ENCODE measurements at places on chromosomes 2 and 18.

GRCh38 chr2:85601771-85602475 is 575 bp downstream of the TMEM150A start:
- no peak for DNase-seq

DNA sequence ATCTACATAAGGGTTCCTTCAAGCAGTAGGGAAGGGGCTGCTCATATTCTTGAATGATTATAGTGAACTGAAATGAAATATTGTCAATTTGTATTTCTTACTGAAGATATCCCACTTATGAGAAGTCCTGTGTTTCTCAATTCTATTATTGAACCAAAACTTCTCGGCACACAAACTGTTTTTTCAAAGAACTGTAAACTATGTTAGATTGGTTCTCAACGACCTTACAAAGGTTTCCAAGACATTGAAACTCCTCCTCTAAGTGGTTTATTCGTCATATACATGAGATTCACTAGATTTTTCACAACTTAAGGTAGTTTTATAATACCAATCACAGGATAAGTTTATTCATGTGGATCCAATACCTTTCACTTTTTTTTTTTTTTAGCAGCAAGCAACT is 1.4 kb downstream of the CCL20 start:
- DNase-seq: no peak

DNA sequence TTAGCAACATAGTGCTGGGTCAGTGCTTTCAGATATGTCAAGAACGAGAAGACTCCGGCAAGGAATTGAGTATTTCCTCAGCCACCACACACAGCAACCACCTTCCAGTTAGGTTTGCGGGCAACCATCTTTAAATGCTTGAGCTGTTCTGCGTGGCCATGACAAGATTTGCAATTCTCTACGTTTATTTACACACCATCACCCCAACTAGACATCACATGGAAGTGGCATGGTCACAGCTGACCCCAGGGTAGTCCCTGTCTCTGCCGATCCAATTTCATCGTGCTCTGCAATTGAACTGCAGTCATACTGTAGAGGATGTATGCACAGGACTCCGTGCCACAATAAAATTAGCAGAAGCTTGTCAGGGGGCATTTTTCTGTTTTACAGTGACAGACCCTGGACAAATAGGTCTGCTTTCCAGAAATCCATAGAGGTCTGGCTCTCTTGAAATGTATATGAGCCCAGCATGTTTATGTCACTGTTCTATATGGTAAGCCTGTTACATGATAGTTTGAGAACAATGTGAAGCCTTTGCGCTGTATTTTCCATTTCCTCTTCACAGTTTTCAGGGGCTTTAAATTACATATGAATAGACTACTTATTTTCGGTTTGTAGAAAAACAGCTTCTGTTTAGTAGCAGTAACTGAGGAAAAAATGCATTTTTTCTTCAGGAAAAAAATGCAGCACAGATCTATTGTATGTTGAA is 605.2 kb downstream of the NR4A2 start:
- DNase-seq: no peak

GRCh38 chr2:144972676-144973075 is 452.8 kb upstream of the ZEB2 start:
- DNase-seq: no peak

GRCh38 chr2:170344663-170345346 is 166.9 kb downstream of the MYO3B start:
- DNase-seq: no peak

GRCh38 chr2:20212459-20212870 is 12.5 kb downstream of the SDC1 start:
- no peak for DNase-seq

GRCh38 chr2:179373816-179374215 is 109.2 kb upstream of the SESTD1 start:
- DNase-seq: no peak

- DNase-seq: no peak
Observed at GRCh38 chr2:186992597-186992996, 143.6 kb upstream of the ZSWIM2 start.

GRCh38 chr2:48587560-48587959 is 30.1 kb upstream of the GTF2A1L start:
- DNase-seq: no peak

DNA sequence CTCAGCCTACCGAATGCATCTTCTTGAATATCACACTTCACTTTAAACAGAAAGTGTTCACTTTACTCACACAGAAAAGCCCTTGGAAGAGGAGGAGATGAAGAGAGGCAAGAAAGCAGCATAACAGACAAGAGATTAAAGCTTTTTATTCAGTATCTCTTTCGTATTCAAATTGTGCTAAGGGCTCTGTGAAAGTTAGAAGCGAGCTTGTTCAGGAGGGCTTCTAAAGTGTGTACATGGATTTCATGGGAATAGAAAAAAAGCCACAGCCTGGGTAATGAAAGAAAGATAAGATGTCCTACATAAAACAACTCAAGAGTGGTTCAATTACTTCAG is 531.9 kb downstream of the TMEM182 start:
- DNase-seq: no peak

DNA sequence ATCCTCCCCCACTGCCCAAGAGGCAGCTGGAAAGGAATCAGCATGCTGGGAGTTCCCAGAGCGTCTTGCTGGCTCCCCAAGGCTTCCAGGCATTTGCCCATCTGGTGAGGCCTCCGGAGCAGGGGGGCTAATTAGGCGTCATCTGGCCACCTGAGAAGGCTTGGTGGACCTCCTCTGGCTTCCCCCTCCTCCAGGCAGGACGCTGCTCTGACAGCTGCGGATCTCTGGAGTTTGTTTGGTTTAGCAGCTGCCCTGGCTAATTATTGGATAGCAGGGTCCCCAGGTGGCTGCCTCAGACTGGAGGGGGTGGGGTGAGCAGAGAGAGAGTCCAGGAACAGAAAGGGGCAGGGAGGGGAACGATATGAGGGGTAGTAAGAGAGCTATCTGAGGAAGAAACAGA is 425.2 kb upstream of the MEX3C start:
- DNase-seq: no peak

DNA sequence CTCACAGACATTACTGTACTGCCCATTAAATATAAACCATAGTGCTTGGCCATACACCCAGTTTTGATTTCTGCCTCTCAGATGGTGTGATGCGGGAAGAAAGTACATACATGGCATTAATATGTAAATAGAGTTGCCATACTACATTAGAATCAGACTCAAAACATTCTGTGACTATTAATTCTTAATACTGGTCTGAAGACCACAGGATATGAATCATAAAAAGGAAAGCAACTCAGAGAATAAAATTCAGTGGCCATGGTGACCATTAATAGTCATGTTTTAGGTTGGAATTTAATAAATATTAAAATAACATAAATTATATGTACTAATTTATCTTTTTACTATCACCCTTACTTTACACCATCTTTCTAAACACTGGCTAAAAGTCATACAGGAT is 33.0 kb upstream of the WDR75 start:
- no peak for DNase-seq

- DNase-seq: no peak
Observed at GRCh38 chr2:237449193-237449881, 35.4 kb upstream of the COL6A3 start.

- no peak for DNase-seq
Observed at GRCh38 chr2:1655461-1655860, 88.9 kb downstream of the PXDN start.

GRCh38 chr18:50992351-50992762 is 24.5 kb downstream of the ELAC1 start:
- DNase-seq: no peak
